ENCODE measurements at places on chromosomes 1 and 21.

GRCh38 chr1:198119906-198120305 lies 36.9 kb upstream of the NEK7 start:
- DNase-seq = no peak

DNA sequence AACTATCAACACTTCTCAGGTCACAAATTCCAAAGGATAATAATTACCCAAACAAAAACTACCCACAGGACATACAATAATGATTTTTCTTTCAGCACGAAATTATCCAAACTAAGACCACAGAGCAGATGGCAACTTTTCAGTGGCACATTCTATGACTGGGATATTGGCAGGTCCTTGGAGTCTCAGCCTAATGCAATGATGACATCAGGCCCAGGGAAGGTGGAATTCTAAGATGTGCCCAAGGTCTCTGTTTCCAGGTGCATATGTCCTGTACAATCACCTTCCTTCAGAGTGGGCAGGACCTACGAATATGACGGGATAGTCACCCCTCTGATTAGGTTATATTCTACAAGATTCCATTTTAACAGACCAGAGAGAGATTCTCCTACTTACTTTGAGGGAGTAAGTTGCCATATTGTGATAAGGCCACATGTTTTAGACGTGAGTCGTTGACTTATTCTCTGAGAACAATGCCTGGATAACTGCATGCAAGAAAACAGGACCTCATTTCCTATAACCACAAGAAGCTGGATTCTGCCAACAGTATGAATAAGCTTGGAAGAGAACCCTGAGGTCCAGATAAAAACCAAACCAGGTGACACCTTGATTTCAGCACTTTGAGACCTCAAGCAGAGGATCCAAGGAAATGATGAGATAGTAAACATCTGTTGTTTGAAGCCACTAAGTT lies 69.9 kb downstream of the ZC3H11B start:
- no peak for DNase-seq

DNA sequence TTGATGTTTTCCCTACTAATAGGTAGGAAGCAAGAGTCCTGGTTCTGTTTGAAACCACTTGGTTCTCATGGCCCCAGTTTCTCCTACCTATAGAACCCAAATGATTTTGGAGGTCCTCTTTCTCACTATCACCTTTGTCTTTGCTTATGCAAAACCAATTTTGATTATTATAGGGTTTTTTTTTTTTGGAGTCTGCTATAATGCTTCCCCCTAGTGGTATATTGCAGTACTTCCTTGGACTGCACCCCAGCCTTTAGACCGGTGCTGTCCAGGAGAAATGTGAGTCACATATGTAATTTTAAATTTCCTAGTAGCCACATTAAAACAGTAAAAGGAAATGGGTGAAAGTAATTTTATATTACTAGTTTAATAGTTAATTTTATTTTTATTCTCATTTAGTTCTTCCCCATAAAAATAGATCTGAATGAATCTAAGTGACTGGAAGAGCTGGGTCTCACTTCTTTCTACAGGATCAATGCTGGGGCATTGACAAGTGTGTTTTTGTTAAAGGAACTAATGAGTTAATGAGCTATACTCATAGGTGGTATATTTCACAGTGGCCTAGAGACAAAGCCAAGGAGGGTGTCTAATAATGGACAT lies 10.6 kb downstream of the FCMR start:
- DNase-seq = no peak

- no peak for DNase-seq
These were observed 75.0 kb downstream of the PTPN14 start for GRCh38 chr1:214476229-214476985.

GRCh38 chr1:237736372-237737029 lies 154.2 kb downstream of the ZP4 start:
- no peak for DNase-seq

DNA sequence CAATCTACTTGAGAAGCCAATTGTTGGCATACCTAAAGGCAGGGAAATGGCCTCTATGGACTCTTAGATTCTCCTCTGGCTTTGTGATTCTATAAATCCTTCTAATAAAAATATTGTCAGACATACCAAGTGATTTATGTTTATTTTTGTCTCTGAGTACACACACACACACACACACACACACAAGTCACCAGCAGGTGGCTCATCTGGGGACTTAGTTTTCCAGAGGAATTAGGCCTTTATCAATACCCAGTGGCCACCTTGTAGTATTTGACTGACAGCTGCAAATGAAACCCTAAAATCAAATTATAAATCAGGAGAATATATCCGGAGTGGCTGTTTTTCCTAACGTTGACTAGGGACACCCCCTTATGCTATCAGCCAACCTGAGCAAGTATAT lies 258.5 kb downstream of the BRINP2 start:
- no peak for DNase-seq
